Stimulated activated CD4-positive, alpha-beta T cell treated with anti-CD3 and anti-CD28 coated beads, Interleukin-12 subunit alpha, Interleukin-12 subunit beta, amount 100 ng/mL, for 24 hours (primary cell): ENCODE measurements at places on chromosomes 16 and 17.

DNA sequence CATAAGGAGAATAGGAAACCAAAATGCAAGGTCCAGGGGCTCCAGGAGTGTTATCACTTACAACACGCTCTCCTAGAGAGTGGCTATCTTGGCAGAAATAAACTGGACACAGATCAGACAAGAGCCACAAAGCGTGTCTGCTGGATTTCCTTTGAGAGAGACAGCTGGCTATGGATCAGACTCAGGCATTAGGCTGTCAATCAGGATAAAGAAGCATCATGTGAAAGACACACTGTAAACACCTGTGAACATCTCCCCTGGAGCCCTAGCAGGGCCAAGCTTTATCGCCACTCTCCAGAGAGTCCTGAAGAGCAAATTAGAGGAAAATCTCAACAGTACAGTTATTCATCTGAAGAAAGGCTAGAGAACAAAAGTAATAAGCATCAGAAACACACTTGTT, 26.0 kb downstream of the SYCE1L start:
- no peak for DNase-seq

GRCh38 chr16:87321336-87322107, 4.3 kb upstream of the C16orf95 start:
- DNase-seq, result no peak

DNA sequence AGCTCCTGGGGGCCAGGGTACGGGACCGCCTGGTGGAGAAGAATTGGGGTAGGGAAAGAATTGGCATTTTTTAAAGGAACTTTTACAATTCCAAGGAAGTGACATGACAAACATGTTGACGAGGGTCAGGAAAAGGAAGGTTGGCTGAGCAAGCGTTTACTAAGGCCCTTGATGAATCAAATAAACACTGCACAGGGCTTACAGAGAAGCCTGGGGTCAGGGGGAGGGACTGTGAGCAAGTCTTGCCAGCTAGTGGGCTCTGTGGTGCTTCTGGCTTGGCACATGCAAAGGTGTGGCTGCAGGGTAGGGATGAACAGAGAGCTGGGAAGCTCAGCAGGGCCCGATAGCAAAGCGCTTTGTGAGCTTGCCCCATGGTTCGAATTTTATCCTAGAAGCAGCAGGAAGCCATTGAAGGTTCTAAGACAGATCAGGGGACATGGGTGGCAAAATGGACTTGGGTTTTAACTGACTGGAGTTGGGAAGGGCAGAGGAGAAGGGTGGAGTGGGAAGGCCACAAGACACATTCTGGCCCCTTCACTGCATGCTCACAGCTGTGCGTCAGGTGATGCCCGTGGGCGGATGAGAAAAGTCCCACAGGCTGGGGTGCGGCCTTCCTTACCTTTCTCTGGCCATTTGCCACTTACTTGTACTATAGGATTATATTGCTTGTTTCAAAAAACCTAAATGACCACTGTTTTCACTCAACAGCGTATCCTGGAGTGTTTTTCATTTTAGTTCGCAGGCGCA, 117.8 kb downstream of the SOCS1 start:
- DNase-seq, result no peak

DNA sequence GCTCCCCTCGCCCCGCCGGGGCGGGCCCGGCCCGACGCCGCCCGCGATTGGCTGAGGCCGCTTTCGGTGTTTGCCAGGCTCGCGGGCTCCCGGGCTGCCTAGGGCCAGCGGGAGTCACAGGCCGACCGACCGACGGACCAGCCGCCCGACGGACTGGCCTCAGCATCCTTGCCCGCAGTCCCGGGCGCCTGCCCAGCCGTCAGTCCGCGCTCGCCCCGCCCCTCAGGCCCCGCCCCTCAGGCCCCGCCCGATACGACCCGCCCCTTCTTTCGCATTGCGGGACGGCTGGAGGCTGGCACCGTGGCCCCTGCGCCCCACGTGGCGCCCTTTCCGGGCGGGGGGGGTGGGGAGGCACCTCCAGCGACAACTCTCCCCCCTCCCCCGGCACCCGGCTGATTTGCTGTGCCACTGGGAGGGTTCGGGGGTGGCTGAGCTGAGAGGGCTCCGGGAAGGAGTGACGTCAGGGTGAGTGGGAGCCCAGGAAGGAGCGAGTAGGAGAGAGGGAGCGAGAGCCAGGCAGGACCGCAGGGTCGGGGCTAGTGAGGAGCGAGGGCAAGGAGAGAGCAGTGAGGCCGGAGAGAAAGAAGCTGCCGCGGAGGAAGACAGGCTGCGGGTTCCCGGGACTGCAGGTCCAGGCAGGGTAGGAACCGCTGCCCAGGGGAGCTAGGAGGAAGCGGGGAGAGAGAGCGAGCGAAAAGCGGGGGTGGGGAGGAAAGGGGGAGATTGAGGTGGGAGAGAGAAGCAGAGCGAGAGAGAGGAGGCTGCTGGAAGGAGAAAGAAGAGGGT, at the start of gene ASPHD1:
TSS of gene ASPHD1 (plus strand) at position 387 of the 786 bp plus-strand sequence. CDS start 484 bp downstream, outside the sequence.
- peak; percentile 29 for DNase-seq

DNA sequence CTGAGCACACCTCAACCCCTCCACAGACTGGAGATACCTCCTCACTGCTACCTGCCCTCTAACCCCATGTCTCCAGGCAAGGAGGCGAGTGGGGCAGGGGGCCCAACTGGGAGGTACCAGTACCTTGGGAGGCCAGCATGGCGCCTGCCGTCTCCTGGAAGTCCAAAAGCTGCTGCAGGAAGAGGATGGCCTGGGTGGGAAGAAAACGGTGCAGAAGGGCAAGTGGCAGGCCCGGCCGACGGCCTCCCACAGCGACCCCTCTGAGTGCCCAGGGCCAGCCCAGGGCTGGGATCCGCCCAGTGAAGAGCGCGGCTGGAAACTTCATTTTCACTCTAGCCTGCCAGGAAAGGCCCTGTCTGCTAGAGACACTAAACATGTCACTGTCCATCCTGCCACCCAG, 8.5 kb downstream of the ZACN start:
- DNase-seq, result no peak
